ENCODE measurements at places on chromosomes 12 and 14. TPM values are rescaled to one million over a fixed set of nuclear protein-coding genes. Genes with fewer than 3 reads are reported as not detected.

The HPD gene
- total RNA-seq, result 4.7 TPM

The R3HDM2 gene
- total RNA-seq, result 7.8 TPM

The STYK1 gene
- total RNA-seq, result 0.40 TPM

The DPY19L2 gene
- total RNA-seq, result 2.0 TPM

The KRT5 gene
- total RNA-seq, result 0.53 TPM

Data from aortic smooth muscle cell (primary cell).